ENCODE measurements at places on chromosomes 7 and 10. TPM values are rescaled to one million over a fixed set of nuclear protein-coding genes. Genes with fewer than 3 reads are reported as not detected.

DNA sequence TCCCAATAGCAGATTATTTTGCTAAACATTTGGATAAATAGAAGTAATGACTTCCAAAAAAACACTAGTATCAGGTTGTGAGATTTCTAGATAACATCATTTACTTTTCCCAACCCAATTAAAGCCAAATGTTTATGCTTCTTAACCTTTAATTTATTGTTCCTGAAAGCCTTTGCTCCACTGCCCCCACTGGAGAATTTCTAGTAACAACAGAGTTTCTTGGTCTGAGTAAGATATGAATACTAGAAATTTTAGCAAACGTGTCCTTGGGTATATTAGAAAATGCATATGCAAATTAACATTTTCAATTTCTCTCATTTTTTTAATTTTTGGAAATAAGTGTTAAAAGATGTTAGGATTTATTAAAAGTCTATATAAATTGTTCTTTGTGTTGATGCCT lies 958.0 kb upstream of the PHF14 start:
- no peak for DNase-seq

- DNase-seq, result no peak
Measured at GRCh38 chr7:151810441-151811232, 66.3 kb downstream of the PRKAG2 start.

DNA sequence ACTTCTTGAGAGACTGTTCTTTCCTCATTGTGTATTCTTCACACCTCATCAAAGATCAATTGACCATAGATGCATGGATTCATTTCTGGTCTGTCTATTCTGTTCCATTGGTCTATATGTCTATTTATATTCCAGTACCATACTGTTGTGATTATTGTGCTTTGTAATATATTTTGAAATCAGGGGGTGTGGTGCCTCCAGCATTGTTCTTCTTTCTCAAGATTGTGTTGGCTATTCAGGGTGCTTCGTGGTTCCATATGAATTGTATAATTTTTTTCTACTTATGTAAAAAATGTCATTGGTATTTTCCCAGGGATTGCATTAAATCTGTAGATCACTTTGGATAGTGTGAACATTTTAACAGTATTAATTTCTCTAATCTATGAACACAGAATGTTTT lies 106.5 kb downstream of the EPC1 start:
- DNase-seq, result no peak

- no peak for DNase-seq
Measured at GRCh38 chr7:25575634-25576033, 347.3 kb upstream of the NPVF start.

Gene AZGP1
- 2.5 TPM for total RNA-seq

Gene VKORC1L1
- total RNA-seq, result 24.9 TPM

GRCh38 chr7:46759711-46760480 lies 822.0 kb downstream of the TNS3 start:
- DNase-seq, result no peak

GRCh38 chr10:111127081-111127848 lies 50.4 kb downstream of the ADRA2A start:
- DNase-seq, result no peak

Gene PHKG1
- total RNA-seq, result 0.50 TPM
